ENCODE measurements at places on chromosomes 16 and 17. TPM values are rescaled to one million over a fixed set of nuclear protein-coding genes. Genes with fewer than 3 reads are reported as not detected.

Gene KRT33B
- not detected for total RNA-seq

Gene ST6GALNAC2
- total RNA-seq = not detected

Gene CSH1
- 0.72 TPM for total RNA-seq

Gene FBXL19
- total RNA-seq = 10.6 TPM

Gene HBA1
- total RNA-seq = 3,215 TPM

Gene EFCAB5
- total RNA-seq = 4.3 TPM

Gene SDR42E2
- total RNA-seq = not detected

Gene KRT33A
- 1.4 TPM for total RNA-seq

Gene LAT
- total RNA-seq = 0.72 TPM

Gene CHD9NB
- 12.3 TPM for total RNA-seq

Gene MT1H
- total RNA-seq = 13.0 TPM

Gene TAX1BP3
- total RNA-seq = 59.0 TPM

Gene NUDT7
- 1.2 TPM for total RNA-seq

Gene MYH8
- not detected for total RNA-seq

Gene NMT1
- 55.1 TPM for total RNA-seq

Gene AHSP
- total RNA-seq = 61.6 TPM

Gene NFE2L1
- 54.2 TPM for total RNA-seq

Gene LRRC45
- 4.6 TPM for total RNA-seq

Gene RPTOR
- 19.7 TPM for total RNA-seq

Gene KCTD19
- total RNA-seq = 3.4 TPM

Gene OR1F1
- total RNA-seq = 0.96 TPM

Gene NGFR
- total RNA-seq = 1.9 TPM

Gene MYO15A
- 4.3 TPM for total RNA-seq

Gene SLC13A2
- total RNA-seq = 0.72 TPM

Gene SPN
- 0.96 TPM for total RNA-seq

Gene HOXB1
- 0.96 TPM for total RNA-seq

Gene GJD3
- total RNA-seq = not detected

Gene NPIPB5
- 116 TPM for total RNA-seq

Gene PDE6G
- not detected for total RNA-seq

Gene TBC1D3L
- total RNA-seq = 0.72 TPM

Gene KRT222
- 3.4 TPM for total RNA-seq

Gene PROCA1
- 18.1 TPM for total RNA-seq

Gene SSTR5
- not detected for total RNA-seq

Gene CAMTA2
- total RNA-seq = 1.7 TPM

Gene CCDC78
- total RNA-seq = 0.24 TPM

Gene RAB37
- 4.6 TPM for total RNA-seq

Gene PPP1R9B
- total RNA-seq = 14.2 TPM

Gene NPIPB13
- total RNA-seq = 0.24 TPM

Gene GPR139
- total RNA-seq = not detected

Gene KRT16
- total RNA-seq = 5.5 TPM

Gene KRTAP9-4
- total RNA-seq = 1.2 TPM

Gene ZACN
- total RNA-seq = 1.7 TPM

Gene CTRB1
- total RNA-seq = not detected

Gene MYLK3
- 1.4 TPM for total RNA-seq

Gene C16orf96
- total RNA-seq = 0.48 TPM

Gene ENPP7
- total RNA-seq = 0.48 TPM

Gene ITGB3
- 61.4 TPM for total RNA-seq

Gene MFAP4
- total RNA-seq = 171 TPM

Gene PITPNM3
- 4.8 TPM for total RNA-seq

Gene KRT31
- not detected for total RNA-seq

Gene ARL5C
- 2.6 TPM for total RNA-seq

Gene NXPH3
- total RNA-seq = 3.4 TPM

Gene GDPD3
- not detected for total RNA-seq

Gene PRSS33
- 0.96 TPM for total RNA-seq

Gene CHD3
- total RNA-seq = 88.6 TPM

Gene CCL7
- 2.6 TPM for total RNA-seq

Gene CTRL
- total RNA-seq = 0.48 TPM

Measured in umbilical cord (tissue), 2 donors.